ENCODE measurements at places on chromosomes 1 and 21.

- DNase-seq: no peak
Observed at GRCh38 chr1:48175116-48175515, 47.4 kb upstream of the SLC5A9 start.

GRCh38 chr1:246008363-246008831 is 498.7 kb downstream of the SMYD3 start:
- DNase-seq: no peak

DNA sequence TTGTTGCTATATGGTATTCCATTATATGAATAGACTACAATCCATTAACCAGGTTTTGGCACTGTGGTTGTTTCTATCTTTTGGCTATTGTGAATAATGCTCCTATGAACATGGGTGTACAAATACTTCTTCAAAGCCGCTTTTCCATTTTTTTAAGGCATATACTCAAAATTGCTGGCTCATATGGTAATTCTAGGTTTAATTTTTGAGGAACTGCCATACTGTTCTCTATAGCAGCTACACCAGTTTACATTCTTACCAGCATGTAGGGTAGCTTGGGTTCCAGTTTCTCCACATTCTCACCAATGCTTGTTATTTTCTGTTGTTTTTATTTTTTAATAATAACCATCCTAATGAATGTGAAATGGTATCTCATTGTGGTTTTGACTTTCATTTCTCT is 19.9 kb upstream of the AGO1 start:
- no peak for DNase-seq

DNA sequence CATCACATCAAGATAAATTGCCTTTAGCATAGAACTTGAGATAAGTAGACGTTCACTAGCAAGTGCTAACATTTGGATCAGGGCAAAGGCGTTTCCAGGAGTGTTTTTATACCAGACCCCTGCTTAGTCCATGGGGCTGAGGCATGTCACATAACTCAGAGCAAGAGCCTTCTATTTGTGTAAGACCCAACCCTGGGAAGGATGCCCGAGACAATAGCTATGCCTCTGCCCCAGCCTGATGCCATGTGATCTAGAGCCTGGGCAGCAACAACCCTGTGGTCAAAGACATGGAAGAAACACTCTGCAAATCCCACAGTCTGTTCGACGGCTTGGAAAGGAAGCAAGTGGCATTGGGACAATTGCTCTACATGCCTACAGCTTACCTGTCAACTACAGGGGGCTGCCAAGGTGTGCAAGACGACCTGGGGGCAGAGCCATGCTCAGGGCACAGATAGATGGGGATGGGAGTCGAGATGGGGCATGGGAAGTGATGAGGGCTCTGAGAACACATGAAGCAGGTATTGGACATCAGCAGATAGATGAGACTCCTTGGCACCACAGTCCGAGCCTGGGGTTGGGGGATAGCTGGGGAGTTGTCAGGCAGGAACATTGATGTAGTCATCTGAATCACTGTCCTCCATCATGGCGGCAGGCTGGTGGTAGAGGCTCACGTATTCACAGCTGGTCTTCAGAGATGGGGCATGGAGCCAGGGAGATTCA is 7.3 kb downstream of the IL24 start:
- no peak for DNase-seq

DNA sequence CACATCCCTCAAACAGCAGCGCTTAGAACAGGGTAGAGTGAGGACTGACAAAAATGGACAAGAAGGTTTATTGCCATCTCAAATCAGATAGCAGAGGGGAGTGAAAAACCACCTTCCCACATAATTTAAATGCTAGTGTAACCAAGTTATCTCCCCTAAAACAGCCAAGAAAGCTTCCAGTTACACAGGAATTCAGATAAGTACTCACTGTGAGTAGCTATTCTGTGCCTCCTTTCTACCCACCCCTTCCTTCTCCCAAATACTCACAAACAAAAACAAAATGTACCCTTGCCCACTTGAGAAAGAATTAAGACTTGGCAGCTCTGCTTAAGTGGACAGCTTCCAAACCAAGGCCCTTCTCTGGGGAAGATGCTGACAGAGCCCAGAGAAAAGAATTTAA is 9.1 kb downstream of the OTUD7B start:
- DNase-seq: no peak

DNA sequence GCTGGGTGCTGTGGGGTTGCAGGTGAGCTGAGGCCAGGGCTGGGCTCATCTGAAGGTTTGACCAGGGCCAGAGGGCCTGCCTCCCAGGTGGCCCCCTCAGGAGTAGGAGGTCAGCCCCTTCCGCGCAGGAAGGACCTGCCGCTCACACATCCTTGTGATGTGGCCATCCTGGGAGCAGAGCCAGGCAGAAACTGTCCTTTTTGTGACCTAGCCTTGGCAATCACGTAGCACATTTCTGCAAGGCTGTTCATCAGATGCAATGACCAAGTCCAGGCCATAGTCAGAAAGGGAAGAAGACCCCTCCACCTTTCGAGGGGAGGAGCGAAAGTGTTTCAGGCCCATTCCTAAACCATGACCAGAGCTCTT is 55.5 kb upstream of the TRAPPC10 start:
- no peak for DNase-seq

GRCh38 chr1:16109571-16109970 is 36.1 kb upstream of the FAM131C start:
- no peak for DNase-seq

DNA sequence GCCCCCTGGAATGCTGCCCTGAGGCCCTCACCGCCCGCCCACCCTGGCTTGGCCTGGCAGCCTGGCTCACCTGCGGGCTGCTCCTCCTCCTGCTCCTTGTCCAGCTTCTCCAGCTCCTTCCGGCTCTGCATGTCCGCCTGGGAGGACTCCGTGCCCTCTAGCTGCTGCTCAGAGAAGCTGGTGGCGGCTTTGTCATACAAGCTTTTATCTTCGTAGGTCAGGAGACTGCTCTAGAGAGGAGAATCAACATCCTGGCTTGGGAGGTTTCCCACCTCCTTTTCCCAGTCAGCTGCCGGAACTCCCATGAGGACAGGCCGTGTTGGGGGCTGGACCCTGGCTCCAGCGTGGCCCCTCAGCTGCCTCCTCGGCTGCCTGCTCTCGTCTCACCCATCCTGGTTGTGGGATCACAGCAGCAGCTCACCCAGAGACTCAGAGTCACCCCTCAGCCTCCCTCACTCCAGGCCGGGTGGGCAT is 36.6 kb upstream of the TMEM52 start:
- DNase-seq: no peak

- no peak for DNase-seq
Observed at GRCh38 chr1:211825980-211826379, 4.6 kb downstream of the LPGAT1 start.

- DNase-seq: no peak
Observed at GRCh38 chr1:119372503-119373086, 4.0 kb downstream of the HAO2 start.

DNA sequence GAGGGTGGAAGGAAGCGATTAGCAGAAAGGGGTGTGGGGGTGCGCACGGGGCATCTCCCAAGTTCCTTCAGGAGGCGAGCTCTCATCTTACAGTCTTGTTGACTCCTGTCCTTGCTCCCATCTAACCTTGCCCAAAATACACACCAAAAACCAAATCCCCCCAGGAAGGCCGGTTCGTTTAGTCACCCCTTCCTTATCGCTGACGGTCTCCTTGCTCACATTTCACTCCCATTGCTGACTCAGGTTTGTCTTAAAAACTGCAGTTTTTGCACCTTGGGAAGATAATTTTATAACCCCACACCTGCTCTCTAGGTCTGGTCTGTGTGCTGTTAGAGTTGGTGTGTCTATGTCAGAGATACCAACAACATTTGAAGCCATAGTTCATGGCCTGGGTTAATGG is 68.1 kb upstream of the F3 start:
- DNase-seq: no peak
